ENCODE measurements at places on chromosomes 1 and 21.

GRCh38 chr1:167808104-167808503 lies 86.3 kb downstream of the MPZL1 start:
- DNase-seq, result no peak

DNA sequence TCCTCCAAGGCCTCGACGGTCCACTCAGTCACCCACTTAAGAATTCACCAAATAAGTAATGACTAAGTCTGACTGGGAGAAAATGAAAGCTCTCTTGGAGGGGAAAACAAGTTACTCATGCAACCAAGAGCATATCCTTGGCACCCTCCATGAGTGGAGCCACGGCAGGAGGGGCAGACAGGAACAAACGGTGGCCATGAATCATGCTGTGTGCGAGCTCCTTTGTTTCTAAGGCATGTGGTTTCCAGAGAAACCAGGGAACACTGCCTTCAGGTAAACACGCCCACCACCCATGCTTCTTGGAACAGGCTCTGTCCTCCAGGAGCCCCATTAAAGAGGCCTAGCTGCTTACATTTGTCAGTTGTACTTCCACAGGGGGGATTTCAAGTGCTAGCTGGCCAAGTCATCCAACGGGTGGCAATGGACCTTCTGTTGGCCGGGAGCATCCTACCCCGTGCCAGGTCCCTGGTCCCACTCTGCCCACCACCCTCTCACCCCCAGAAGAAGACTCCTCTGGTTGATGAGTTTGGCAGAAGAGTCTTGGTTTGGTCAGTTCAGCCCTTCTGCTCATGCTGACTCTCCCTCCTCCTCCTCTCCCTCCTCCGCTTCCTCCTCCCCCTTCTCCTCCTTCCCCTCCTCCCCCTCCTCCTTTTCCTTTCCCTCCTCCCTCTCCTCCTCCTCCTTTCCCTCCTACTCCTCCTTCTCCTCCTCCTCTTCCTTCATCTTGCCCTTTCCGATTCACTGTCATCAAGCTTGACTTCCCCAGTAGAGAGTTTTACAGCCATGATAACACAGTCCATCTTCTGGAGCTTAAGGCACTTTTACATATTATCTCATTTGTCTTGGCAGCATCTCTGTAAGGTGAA lies 107.6 kb downstream of the CCDC185 start:
- no peak for DNase-seq

DNA sequence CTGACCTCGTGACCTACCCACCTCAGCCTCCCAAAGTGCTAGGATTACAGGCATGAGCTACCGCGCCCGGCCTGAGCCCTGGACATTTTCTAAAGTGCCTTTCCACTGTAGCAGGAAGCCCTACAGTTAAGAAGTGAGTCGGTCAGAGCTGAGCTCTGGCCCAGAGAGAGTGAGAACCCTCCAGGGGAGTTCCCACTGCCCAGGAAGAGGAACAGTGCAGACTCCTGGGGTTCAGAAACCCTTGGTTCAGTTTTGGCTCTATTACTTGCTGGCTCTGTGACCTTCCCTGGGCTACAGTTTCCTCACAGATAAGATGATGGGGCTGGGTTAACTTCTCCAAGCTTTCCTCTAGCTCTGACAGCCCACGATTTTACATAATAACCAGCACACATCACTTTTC lies 20.9 kb downstream of the SLC9A1 start:
- peak; percentile 24 for DNase-seq

DNA sequence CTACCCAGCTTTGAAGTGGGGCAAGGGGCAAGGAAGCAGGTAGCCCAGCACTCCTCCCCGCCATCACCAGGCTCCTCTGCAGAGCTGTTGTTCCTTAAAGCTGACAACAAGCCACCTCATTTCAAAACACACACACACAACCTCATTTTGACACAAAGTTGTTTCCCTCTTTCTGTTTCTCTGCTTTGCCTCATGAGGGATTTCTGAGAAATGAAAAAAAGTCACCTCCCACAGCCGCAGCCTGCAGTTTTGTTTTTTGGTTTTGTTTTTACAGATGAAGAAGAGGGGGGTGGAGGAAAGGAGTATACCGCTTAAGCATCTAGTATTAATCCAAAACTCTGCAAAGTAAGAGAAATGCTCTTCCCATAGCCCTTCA lies 12.1 kb downstream of the MCL1 start:
- peak; percentile 84 for DNase-seq

DNA sequence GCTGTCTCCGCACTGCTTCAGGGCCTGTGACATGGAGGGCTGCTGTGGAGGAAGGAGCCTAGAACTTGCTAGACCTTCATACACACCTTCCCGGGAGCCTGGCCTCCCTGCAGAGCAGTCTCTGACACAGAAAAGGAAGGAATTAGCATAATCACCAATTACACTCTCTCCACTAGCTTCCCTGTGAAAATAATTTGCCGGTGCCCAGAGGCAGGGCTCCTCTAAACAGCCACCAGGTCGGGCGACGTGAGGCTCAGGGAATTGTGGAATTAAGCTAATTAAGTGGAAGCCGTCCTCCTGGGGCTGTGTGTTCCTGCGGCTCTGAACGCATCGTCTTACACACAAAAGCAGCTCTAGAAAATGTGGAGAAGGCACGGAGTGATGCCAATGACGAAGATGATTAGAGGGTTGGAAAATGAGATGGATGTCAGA lies 82.6 kb downstream of the NENF start:
- no peak for DNase-seq
